ENCODE measurements at places on chromosomes 2 and 18.

DNA sequence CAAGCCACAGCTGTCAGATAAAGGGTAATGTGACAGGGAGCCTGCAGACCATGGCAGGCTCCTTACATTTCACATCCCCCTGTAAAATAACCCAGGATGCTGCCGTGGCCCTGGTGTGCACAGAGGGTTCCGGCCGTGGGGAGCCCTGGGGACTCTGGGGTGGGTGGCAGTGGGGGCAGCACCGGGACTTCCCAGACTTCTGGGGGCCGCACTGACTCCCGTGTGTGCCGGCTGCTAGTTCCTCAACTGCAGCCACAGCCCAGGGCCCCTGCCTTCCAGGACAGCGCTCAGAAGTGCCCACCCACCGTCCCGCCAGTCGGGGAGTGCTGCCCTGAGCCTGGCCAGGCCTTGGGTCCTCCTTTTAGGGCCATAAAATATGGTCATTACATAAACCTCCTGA lies 56.5 kb downstream of the CIB4 start:
- DNase-seq: no peak

GRCh38 chr2:127379712-127380355 lies 7.9 kb downstream of the MAP3K2 start:
- DNase-seq: no peak

- no peak for DNase-seq
These were observed at the start of gene LYPD1 for GRCh38 chr2:132669908-132670495. LYPD1 (minus strand) TSS chr2:132670205; CDS start chr2:132669932, 273 bp downstream.

GRCh38 chr2:151247432-151247831 lies 14.2 kb downstream of the RBM43 start:
- DNase-seq: no peak

GRCh38 chr2:197515315-197515738 lies 539 bp upstream of the MOB4 start:
- DNase-seq: no peak

DNA sequence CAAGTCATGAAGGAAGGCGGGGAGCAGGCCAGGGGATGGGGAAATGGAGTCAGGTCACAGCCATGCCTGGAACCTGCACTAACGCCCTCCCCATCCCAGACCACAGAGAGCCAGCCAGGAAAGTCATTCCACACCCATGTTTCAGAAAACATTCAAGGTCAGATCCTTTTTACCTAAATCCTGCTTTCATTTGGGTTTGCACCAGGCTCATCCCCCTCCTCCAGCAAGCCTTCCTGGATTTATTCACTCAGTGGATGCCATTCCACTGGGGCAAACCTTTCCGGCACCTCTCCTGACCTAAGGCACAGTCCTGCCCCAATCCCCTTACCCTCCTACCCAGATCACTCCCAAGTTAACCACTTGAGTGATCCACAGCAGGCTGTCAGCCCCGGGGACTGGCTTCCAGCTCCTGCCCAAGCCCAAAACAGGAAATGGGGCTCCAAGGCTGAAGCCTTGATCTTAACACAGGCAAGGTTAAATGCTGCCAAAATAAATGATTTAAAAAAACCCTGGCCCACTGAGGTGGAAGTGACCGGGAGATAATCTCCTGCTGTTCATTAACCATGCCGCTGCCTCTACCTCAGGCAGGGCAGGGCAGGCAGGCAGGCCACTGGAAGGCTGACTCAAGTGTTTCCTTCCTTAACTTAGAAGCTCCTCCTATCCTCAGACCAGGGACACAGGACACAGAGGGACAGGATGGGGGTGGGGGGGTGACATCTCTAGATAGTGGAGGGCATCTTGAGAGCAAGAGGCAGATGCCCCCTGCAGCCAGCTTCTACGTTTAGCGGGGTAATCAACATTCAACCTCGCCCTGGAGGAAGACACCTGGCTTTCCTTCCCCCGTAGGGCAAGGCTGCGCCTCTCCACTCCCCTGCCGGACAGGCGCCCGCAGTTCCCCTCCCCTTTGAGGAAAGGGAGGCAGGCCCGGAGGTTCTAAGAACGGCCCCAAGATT lies 1.4 kb downstream of the RAB11FIP5 start:
- DNase-seq: no peak

DNA sequence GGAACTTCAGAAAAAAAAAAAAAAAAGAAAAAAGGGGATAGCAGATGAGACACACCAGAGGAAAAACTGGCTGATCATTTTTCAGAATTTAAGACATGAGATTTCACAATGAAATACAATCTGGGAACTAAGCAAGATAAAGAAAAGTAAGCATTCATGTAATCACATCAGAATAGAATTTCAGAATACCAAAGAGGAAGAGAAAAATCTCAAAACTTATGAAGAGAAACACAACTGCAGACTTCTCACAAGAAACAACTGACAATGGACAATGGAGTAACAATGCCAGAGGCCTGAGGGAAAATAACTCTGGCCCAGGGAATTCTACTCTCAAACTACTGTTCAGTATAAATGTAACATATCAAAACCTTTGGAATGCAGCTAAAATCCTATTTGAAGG lies 13.2 kb upstream of the RRM2 start:
- DNase-seq: no peak

GRCh38 chr2:158967731-158968395 lies 577 bp upstream of the TANC1 start:
- DNase-seq: no peak

DNA sequence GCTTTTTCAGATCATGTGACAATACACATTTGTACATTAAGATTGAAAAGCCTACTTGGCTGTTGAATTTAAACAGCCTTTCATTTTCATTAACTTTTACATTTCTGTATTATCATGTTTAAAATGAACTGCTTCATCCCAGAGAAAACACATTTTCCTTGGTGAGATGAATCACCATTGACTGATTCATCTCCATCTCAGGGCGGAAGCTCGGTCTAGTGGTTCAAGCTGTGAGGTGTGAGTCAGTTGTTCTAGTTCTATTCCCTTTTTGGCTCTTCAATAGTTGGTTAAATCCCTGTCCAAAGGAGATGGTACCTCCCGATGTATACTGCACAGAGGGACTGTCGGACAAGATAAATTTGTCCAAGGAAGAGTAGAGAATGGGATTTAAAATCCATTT lies 189.7 kb downstream of the ADCYAP1 start:
- DNase-seq: no peak

- DNase-seq: no peak
These were observed 105.5 kb downstream of the UGGT1 start for GRCh38 chr2:128196471-128196931.

- no peak for DNase-seq
These were observed 153.8 kb downstream of the IKZF2 start for GRCh38 chr2:212997526-212998020.

DNA sequence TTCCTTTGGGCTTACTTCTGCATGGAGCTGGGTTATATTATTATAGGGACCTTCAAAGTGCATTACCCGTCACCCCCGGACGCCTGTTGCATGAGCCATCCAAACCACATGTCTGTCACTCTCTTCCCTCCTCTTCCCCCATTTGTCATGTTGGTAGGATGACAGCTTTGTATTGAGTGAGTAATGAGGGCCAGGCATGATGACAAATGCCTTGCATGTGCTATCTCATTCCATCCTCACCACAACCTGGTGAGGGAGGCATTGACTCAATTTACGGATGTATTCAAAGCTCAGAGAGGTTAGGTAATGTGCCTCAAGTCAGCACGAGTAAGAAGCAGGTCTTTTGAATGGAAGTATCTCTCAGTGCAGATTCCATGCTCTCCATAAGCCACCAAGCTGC lies 510.5 kb upstream of the TNP1 start:
- no peak for DNase-seq

- no peak for DNase-seq
These were observed 61.5 kb downstream of the NFATC1 start for GRCh38 chr18:79457239-79457638.

GRCh38 chr18:58649966-58650816 lies 21.1 kb upstream of the MALT1 start:
- DNase-seq: no peak

- DNase-seq: no peak
These were observed 126.3 kb downstream of the LTBP1 start for GRCh38 chr2:33073018-33073417.

- DNase-seq: no peak
These were observed 530.0 kb downstream of the ZNF804A start for GRCh38 chr2:185128346-185128745.

DNA sequence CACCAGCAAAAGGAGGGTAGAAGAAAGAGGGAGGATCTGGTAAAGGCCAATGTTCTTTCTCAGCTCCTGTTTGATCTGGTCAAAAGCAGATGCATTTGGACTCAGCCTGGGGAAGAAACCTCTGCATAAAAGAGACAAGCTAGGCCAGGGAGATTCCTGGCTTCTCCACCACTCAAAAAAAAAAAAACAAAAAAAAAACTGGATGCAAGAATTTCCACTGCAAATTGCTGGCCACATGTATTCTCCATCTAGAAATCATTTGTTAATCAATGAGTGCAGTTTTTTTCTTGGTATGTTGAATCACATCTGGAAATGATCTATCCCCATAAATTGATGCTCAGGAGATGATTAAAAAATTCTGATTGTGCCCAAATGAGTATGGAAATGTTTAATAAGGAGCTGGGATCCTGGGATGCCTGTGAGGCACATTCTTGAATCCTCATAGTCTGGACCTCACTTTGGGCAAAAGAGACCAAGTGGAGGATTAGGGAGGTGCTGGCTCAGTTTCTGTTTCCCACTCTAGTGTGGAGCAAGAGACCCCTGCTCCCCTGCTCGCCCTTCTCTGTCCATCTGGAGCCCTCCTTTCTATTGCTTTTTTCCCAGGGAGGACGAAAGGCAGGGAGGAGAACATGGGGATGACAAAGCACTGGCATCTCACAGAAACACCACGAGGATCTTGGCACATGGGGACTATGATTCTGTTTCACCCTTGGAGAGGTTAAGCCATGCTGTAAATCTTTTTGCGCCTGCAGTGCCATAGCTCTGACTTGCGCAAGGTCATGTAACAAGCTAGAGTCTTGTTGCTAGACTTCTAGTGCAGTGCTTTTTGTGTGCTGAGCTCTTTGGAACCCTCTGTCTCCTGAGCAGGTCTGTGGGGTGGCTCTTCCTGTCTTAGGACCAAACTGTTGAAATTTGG lies 57.6 kb downstream of the APOB start:
- no peak for DNase-seq

DNA sequence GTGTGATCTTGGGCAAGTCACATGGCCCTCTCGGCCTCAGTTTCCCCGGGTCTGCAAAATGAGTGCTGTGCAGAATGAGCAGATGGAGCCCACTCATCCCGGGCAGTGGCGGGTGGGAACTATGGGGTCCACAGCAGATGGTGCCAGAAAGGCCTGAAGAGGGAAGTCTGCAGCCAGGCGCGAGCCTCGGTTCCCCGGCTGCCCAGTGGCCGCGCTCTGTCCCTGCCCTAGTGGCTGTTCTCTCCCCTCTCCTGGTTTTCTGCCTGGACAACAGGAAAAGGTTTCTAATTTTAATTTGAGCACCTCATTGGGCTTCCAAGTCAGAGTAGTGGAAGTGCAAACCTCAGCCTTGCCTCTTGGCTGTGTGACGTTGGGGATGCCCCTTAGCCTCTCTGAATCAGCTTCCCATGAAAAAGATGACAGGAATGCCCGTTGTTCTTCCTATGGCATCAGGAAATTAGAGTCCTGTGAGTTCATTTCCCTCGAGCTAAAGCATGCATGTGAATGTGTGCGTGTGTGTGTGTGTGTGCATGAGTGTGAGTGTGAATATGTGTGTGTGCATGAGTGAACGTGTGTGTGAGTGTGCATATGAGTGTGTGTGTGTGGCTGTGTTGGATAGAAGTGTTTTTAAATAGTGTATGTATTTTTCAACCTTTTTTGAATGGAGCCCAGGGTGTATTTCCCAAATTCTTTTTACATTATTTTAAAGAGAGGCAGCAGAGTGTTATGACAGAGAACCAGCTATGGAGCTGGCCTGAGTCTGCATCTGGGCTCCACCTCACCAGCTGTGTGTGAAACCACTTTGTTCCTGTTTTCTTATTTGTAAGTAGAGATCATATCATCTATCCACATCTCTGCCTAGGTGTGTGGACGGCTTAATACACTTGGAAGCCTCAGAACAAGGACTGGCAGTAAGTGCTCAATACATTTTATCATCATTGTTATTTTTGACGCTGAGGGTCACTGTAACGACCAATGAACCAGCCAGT lies 41.3 kb downstream of the RRM2 start:
- DNase-seq: no peak

- no peak for DNase-seq
These were observed 81.9 kb upstream of the CHRNA1 start for GRCh38 chr2:174846218-174846617.

DNA sequence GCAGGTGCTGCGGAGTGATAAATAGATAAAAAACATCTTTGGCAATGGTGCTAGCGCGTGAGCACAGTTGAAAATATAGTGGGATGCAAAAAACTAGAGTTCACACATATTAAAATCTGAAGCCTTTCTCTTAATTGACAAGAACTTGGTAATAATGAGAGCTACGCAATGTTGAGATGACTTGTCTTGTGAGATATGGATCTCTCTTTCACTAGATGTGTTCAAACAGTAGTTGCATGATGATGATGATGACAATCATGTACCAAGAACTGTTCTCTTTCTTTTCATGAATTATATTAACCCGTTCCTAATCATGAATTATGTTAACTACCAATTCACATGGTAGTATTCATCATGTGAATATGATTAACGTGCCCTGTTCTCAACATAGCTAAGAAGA lies 81.1 kb downstream of the DYNAP start:
- DNase-seq: no peak

GRCh38 chr2:165114346-165114939 lies 89.4 kb downstream of the SCN3A start:
- no peak for DNase-seq

GRCh38 chr18:63539904-63540510 lies 2.2 kb upstream of the SERPINB12 start:
- DNase-seq: no peak

DNA sequence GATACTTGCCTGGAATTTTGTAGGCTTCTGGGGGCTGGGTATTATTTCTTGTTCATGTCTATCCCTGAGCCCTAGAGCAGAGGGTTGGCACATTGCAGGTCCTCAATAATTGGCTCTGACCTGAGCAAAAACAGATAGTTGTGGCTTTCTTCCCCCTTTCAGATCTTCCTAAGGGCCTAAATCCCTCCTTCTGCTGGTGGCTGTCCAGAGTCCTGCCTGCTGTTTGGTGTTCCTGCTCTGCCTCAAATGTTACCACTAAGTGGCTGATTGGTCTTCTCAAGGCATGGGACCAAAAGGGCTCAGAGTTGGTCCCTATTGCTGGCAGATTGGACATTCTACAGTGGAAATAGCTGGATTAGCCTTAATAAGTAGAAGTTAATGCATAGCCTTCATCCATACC lies 1.1 kb upstream of the CRYGB start:
- no peak for DNase-seq

- no peak for DNase-seq
These were observed 32.2 kb downstream of the GPR75 start for GRCh38 chr2:53827398-53828175.
